Heart left ventricle (tissue), 16 donors: ENCODE measurements at places on chromosomes 2 and 18. TPM values are rescaled to one million over a fixed set of nuclear protein-coding genes. Genes with fewer than 3 reads are reported as not detected.

SH2D6 gene
- not detected for polyA plus RNA-seq

DNA sequence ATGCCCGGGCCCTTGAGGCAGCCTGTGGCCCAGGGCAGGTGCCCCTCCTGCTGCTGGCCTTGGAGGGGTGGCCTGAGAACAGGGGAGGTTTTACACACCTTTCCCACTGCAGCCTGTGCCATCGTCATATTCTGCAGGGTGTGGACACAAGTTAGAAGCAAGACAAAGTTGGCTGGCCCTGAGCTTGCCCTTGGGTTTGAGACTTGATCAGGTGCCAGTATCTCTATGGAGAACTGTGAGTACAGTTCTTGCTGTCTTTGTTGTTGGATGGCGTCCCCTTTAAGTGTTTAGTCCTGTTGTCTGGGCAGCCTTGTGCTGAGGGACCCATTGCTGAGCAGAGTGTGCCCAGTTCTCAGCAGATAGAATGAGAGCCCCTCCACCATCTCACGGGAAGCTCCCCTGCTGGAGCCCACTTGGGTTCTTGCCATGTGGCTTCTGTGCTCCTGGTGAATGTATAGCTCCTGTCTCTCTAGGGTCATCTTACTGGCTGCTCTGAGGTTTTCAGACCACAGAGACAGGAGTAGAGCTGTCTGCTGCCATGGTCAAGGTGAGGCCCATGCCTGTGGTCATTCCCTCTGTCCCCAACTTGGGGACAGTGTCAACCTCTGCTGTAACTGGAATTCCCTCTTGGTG lies 115.9 kb downstream of the SH3RF3 start:
- no peak for DNase-seq
- peak overlapping the region; percentile 19 for H3K27ac ChIP-seq
- H3K36me3 ChIP-seq: no peaks in the 10 kb centered on the region
- H3K4me3 ChIP-seq: no peak overlapping the region

DNA sequence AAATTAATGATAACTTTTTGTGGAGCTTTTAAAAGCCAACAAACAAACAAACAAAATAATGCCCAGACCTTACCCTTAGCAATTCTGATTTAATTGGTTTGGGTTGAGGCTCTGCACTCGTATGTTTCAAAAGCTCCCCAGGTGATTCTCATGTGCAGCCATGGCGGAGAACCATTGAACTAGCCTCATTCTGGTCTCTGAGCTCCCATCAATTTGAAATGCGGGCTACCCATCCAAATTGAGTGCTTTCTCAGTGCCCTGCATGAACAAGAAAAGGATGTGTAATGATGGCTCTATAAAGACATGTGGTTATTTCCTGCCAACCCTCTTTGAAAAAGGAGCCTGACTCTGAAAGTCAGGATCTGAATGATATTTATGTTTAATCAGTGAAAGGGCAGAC lies 8.2 kb downstream of the MXD1 start:
- peaks cover 10% of the 10 kb centered on the region for H3K36me3 ChIP-seq
- no peak overlapping the region for H3K27ac ChIP-seq
- H3K4me1 ChIP-seq: peaks cover 35% of the 10 kb centered on the region
- no peaks in the 10 kb centered on the region for H3K27me3 ChIP-seq
- no peak for DNase-seq

DNA sequence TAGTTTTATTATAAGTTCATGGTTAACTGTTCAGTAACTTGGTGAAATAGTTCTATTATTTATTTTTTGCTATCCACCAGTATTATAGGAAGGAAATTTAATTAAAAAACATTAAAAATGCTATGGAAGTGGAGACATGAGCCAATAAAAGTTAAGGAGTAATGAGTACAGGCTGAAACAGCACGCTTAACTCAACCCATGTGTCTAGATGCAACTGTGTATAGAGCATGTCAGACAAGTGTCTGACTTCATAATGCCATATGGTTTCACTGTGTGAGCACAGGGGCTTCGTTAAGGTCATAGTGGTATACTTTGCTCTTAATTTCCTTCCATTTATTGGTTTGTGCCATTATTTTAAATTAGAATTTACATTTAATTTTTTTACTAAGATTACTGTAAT lies 566.8 kb upstream of the NRP2 start:
- H3K36me3 ChIP-seq: no peaks in the 10 kb centered on the region
- H3K27me3 ChIP-seq: no peaks in the 10 kb centered on the region
- no peaks in the 10 kb centered on the region for H3K4me1 ChIP-seq
- no peak overlapping the region for H3K27ac ChIP-seq

GRCh38 chr2:179447421-179447820 lies 182.8 kb upstream of the SESTD1 start:
- H3K36me3 ChIP-seq: no peaks in the 10 kb centered on the region
- no peaks in the 10 kb centered on the region for H3K27me3 ChIP-seq
- H3K4me3 ChIP-seq: no peak overlapping the region
- H3K27ac ChIP-seq: no peak overlapping the region
- no peaks in the 10 kb centered on the region for H3K4me1 ChIP-seq
